ENCODE measurements at places on chromosomes 5 and 9.

- no peak for DNase-seq
Measured at GRCh38 chr5:172077664-172078425, 71.4 kb upstream of the FBXW11 start.

GRCh38 chr5:143275512-143276363 is 127.7 kb downstream of the NR3C1 start:
- no peak for DNase-seq

- no peak for DNase-seq
Measured at GRCh38 chr5:36535378-36535777, 71.0 kb upstream of the SLC1A3 start.

GRCh38 chr5:138594305-138595058 is 19.3 kb upstream of the HSPA9 start:
- peak; percentile 9 for DNase-seq

DNA sequence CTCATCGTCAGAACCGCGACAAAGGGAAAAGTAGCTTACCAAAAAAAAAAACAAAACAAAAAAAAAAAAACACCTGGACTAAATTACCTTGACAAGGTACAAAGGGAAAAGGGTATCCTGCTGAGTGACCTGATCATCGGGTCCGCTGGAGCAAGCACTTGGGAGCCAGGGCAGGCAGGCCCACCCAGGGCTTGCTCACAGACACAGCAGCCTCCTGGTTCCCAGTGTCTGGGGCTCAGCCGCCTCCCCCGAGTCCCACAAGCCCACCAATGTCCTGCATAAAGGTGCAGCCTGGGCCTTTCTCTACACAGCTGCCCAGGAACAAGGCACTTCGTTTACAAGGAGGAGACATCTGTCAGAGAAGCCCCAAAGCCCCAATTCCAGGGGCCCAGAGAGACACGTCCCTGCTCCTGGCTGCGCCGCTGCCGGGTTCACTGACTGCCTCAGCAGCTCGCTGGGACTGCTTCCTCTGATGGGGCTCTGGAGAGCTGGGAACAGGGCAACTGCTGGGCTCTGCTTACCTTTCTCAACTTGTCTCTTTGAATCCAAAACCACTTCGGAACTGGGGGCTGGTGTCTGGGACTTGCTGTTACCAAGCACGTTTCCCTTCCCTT is 63.4 kb downstream of the GOLM1 start:
- no peak for DNase-seq

GRCh38 chr9:96006961-96007360 is 131.5 kb downstream of the ERCC6L2 start:
- no peak for DNase-seq

- DNase-seq = no peak
Measured at GRCh38 chr9:13239208-13239607, 40.3 kb downstream of the MPDZ start.

GRCh38 chr5:146644831-146645230 is 128.8 kb upstream of the GPR151 start:
- DNase-seq = no peak

GRCh38 chr9:103837940-103838339 is 256.2 kb upstream of the SMC2 start:
- DNase-seq = no peak

DNA sequence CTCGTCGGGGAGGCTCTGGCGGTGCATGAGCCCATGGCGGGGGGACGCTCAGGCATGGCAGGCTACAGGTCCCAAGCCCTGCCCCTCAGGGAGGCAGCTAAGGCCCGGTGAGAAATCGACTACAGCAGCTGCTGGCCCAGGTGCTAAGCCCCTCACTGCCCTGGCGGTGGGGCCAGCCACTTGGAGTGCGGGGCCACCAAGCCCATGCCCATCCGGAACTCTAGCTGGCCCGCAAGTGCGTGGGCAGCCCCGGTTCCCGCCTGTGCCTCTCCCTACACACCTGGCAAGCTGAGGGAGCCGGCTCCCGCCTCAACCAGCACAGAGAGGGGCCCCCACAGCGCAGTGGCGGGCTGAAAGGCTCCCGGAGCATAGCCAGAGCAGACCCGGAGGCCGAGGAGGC is 1896.9 kb upstream of the CDH6 start:
- DNase-seq = no peak

DNA sequence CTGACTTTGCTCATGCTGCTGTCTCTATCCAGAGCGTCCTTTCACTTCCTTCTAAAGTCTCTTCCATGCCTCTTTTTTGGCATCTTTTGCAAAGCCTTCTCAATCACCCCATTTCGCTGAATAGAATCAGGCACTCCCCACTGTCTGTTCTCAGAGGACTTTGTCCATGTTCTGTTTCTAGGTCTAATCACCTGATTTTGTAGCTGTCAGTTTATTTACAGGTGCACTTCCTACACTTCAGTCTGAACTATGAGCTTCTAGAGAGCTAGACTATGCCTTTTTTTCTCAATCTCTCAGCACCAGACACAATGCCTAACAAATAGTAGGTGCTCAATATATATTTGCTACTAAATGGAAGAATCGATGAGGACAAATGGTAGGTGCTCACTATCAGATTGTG is 29.9 kb downstream of the TLR4 start:
- DNase-seq = no peak

DNA sequence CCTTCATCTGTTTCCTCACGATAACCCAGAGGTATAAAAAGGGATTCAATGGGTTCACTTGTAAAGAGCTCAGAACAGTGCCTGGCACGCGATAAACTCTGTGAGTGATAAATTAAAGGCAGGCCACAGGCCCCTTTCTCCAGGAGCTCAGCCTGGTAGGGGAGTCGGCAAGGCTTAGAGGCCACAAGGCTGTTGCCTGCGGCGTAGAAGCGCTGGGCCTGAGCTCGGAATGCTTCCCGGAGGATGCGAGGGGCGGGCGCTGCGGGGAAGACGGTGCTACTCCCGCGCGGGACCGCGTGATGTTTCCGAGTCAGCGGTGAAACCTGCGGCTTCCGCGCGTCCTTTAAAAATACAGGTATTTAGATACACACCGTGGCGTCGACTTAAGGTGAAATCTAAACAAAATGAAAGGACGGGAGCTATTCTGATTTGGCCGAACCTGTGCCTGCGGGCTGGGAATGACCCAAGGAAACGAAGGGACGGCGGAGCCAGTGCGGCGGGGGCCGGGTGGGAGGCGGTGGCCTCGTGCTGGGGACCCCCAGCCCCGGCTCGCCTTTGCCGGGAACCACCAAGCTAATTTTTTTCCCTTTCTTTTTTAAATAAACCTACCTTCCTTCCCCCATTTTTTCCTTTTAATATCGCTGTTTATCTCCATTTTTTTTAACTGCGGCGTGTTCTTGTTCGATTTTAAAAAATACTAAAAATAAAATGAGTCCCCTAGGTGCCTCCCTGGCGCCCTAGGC is 6.2 kb downstream of the NKX2-5 start:
- no peak for DNase-seq

DNA sequence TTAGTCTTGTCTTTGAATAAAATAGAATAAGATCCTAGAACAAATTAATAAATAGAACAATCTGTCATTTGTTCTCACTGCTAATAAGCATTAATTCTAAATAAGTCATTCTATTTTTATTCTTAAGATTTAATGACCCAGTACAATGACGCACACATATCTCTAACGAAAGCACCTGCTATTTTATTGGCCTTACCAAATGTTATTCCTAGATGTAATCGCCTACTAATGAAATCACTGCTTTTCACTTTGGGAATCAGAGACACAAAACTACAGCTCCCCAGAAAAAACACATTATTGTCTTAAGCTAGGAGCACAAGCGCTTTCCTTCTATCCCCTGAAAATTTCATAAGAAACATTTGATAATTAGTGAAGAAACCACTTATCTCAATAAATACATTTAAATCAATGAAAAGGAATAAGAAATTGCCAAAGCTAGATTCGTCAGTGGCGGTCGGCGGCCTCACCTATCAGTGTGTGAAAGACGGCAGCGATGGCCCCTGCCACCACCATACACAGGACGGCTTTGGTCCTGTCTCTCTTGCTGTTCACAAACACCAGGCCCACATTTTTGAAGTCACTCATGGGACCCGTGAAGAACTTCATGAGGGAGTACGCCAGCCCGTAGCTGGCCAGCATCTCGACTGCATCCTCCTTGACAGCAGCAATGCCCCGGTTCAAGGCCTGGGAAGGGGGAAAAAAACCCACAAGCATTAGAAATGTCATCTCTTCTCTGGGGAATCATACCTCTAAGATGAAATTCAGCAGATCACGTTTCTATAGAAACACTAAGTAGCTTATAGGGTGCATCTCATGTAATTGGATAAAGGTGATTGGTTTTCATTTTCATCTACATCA is 102.8 kb downstream of the ANKH start:
- no peak for DNase-seq

- DNase-seq = no peak
Measured at GRCh38 chr9:37566716-37567115, 9.5 kb downstream of the FBXO10 start.

DNA sequence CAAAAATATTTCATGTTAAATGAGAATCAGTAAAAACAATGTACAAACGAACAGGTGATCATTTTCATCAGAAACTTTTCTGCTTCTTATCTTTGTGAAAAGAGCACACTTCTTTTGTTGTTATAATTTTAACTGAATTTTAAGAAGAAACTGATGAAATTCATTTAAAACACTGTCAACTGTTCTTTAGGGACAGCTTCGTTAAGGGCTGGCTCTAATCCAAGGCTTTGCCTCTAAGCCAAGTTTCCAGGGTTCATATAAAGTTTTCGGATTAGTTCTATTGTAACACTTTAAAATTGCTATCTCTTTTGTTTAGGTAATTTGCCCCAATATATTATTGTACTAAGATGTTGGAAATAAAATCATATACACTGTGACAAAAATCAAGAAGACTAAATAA is 559.2 kb downstream of the TUSC1 start:
- no peak for DNase-seq

Measured in activated CD4-positive, alpha-beta T cell treated with anti-CD3 and anti-CD28 coated beads, Interleukin-2, Interleukin-6, amounts not matched to agents 100 ng/mL and 50 ng/mL, durations not matched to agents 16 hours and 8 hours (primary cell).